Suprapubic skin (tissue), 4 donors: ENCODE measurements at places on chromosomes 2 and 18.

GRCh38 chr2:55585451-55586080, 31.9 kb downstream of the PPP4R3B start:
- H3K27ac ChIP-seq: no peak overlapping the region
- H3K4me1 ChIP-seq: peaks cover under 1% of the 10 kb centered on the region
- no peak overlapping the region for H3K4me3 ChIP-seq
- DNase-seq: no peak

DNA sequence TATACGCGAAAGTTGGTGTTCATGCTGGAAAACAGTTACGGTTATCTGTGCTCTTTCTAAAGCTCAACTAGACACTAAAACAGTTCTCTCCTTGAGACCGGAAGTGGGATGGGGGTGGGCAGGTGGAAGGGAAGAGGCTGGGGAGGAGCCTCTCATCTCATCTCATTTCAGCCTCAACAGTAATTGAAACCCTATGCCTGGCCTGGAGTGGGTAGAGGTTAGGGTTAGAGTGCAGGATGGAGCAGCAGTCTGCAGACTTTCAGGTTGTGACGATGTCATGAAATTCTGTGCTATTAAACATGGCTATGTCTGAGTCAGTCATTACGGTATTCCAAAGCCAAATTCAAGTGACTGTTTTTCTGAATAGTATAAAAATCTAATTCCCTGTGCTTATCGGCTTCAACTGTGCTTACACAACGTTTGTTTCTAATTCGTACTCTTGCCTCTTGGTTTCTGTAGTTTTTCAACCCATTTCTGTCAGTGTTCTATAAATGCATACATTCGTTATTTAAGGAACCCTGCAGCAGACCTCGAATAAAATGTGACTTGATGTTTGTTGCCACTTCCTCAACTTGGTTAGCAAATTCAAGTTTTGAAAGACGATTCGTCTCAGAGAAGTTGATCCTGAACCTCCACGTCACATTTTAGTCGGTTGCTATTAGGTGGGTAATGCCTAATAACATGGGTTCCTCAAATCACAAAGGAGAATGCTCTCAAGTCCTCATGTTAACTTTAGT, 75.8 kb upstream of the TCF7L1 start:
- H3K4me1 ChIP-seq: peaks cover 13% of the 10 kb centered on the region
- no peaks in the 10 kb centered on the region for H3K27me3 ChIP-seq
- peaks cover 8% of the 10 kb centered on the region for H3K36me3 ChIP-seq
- no peak overlapping the region for H3K27ac ChIP-seq
- DNase-seq: no peak
- H3K4me3 ChIP-seq: no peak overlapping the region

- peaks cover 7% of the 10 kb centered on the region for H3K4me1 ChIP-seq
- DNase-seq: no peak
- H3K4me3 ChIP-seq: no peak overlapping the region
- no peaks in the 10 kb centered on the region for H3K36me3 ChIP-seq
- no peaks in the 10 kb centered on the region for H3K27me3 ChIP-seq
Measured at GRCh38 chr18:55396979-55397378, 191.0 kb downstream of the TCF4 start.

DNA sequence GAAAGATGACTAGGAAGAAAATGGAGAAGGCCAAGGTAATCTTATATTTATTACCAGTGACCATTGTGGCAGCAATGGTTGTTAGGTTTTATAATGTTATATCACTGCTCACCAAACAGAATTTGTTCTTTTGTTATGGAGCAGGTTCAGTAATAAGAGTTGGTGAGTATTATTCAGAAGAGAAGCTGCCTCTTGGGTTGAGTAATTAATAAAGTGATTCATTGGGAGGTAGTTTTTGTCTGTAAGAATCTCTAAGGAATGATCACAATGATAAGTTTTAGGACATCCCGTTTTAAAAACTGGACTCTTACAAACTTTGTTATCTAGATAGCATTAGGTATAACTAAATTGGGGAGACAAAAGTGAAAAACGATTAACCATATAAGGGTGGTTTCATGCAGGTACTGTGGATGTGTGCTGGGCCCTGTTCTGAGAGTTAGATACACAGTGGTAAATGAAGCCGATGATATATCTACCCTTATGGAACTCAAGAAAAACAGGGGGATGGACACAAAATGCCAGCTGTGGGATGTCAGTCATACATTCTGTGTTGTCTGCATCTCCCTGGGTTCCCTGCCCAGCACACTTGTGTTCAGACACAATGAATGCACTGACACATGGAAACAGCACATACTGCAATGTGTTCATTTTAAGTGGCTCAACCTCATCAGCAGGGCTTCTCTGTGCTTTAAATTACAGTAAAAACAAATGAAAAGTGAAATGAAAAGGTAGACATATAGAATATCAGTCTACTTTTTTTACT, 7.5 kb downstream of the MAP4K4 start:
- no peak overlapping the region for H3K27ac ChIP-seq
- no peaks in the 10 kb centered on the region for H3K27me3 ChIP-seq
